CD8-positive, alpha-beta memory T cell (primary cell): ENCODE measurements at places on chromosomes 6 and 20.

DNA sequence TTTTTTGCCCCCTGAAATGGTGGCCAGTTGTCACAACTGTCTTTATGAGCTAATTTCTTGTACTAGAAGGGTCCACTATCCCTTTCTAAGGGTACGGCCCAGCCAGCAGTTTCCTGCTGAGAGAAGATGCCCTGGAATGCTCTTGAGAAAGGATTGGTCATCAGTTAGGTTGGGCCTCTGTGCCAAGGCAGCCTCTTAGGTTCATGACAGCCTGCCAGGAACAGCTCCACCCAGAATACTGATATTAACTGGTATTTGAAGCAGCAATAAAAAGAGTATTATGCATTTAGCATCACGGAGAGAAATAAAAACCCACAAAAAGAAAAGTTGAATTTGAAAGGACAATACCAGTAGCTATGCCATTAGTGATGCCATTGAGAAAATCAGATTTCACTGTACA lies 9.0 kb upstream of the HINT3 start:
- no peaks in the 10 kb centered on the region for H3K4me1 ChIP-seq
- H3K36me3 ChIP-seq, result no peaks in the 10 kb centered on the region
- H3K4me3 ChIP-seq, result no peak overlapping the region

DNA sequence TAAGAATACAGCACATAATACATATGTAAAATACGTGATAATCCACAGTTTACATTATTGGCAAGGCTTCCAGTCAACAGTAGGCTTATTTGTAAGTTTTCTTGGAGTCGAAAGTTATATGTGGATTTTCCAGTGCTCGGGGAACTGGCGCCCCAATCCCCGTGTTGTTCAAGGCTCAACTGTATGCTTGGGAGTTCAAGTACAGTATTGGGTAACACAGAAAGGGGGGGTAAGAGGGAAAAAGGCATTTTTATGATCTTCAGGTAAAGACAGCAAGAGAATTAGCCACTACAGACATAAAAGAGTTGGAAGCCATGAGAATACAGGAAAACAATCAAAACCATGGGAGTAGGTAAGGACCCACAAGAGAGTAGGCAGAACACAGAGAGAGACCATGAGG lies 16.4 kb downstream of the PSMB1 start:
- H3K4me1 ChIP-seq, result no peaks in the 10 kb centered on the region
- peaks cover 75% of the 10 kb centered on the region for H3K36me3 ChIP-seq
- no peak overlapping the region for H3K27ac ChIP-seq
- DNase-seq, result no peak
- H3K27me3 ChIP-seq, result no peaks in the 10 kb centered on the region

GRCh38 chr6:53679446-53679933 lies 13.9 kb upstream of the KLHL31 start:
- H3K27me3 ChIP-seq, result no peaks in the 10 kb centered on the region
- no peaks in the 10 kb centered on the region for H3K36me3 ChIP-seq
- DNase-seq, result no peak
- no peaks in the 10 kb centered on the region for H3K4me1 ChIP-seq

DNA sequence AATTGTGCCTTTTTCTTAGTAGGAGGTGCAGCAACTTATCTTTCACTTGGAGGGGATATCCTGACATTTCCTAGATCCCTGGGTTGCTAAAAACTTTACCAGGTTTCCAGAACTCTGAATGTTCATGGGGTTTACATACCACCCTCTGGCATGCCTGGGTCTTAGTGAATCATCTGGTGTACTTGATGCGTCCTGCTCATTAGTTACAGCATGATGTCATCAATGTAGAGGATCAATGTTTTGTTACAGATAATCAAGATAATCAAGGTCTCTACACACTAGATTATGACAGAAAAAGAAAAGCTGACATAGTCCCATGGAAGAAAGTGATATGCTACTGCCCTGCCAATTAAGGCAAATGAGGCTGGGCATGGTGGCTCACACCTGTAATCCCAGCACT lies 27.0 kb downstream of the FITM2 start:
- no peak overlapping the region for H3K27ac ChIP-seq
- no peak for DNase-seq
- H3K36me3 ChIP-seq, result no peaks in the 10 kb centered on the region
- H3K4me3 ChIP-seq, result no peak overlapping the region

GRCh38 chr6:14671261-14671681 lies 553.7 kb downstream of the CD83 start:
- DNase-seq, result no peak
- H3K27me3 ChIP-seq, result no peaks in the 10 kb centered on the region
- no peaks in the 10 kb centered on the region for H3K4me1 ChIP-seq
- no peak overlapping the region for H3K4me3 ChIP-seq
- H3K36me3 ChIP-seq, result no peaks in the 10 kb centered on the region

GRCh38 chr6:127073222-127073621 lies 45.2 kb upstream of the RSPO3 start:
- no peaks in the 10 kb centered on the region for H3K4me1 ChIP-seq
- no peak for DNase-seq
- H3K27me3 ChIP-seq, result no peaks in the 10 kb centered on the region
- no peaks in the 10 kb centered on the region for H3K36me3 ChIP-seq

DNA sequence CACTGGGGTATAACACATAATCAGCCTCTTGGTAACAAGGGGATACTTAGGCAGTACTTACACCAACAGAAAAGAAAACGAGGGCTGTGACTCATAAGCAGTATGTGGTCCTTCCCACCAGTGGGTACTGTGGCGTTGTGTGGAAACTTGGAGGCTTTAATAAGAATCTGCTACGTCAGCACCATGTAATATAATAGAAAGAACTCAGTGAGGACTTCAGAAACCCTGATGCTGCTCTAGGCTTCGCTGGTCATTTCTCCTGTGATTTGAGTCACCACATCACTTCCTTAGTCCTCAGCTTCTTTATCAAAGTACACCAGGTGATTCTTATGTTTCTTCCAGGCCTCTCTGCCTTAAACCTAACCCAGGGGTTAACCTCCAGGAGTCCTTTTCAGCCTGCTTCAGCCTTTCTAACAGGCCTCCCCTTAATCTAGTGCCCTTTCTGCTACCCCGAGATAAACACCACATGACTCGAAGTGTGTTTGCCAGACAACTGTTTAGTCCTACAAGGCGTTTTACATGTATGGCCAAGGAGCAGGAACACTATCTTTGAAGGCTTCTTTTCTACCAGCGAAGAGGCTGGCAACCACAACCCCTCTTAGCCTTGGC lies 68.5 kb downstream of the FYN start:
- no peaks in the 10 kb centered on the region for H3K36me3 ChIP-seq
- H3K4me1 ChIP-seq, result peaks cover 70% of the 10 kb centered on the region
- H3K4me3 ChIP-seq, result no peak overlapping the region
- H3K27ac ChIP-seq, result peak overlapping the region; percentile 49

- H3K36me3 ChIP-seq, result no peaks in the 10 kb centered on the region
- DNase-seq, result no peak
- H3K27ac ChIP-seq, result no peak overlapping the region
- peaks cover 9% of the 10 kb centered on the region for H3K4me1 ChIP-seq
These were observed 4.2 kb upstream of the TFAP2A start for GRCh38 chr6:10418862-10419748.

- no peaks in the 10 kb centered on the region for H3K27me3 ChIP-seq
- no peak for DNase-seq
- H3K4me3 ChIP-seq, result no peak overlapping the region
- H3K27ac ChIP-seq, result no peak overlapping the region
- no peaks in the 10 kb centered on the region for H3K4me1 ChIP-seq
These were observed 11.9 kb downstream of the FAM184A start for GRCh38 chr6:119066517-119066916.

GRCh38 chr6:137430954-137431353 lies 63.2 kb downstream of the OLIG3 start:
- H3K4me3 ChIP-seq, result no peak overlapping the region
- no peak overlapping the region for H3K27ac ChIP-seq
- no peaks in the 10 kb centered on the region for H3K27me3 ChIP-seq
- no peaks in the 10 kb centered on the region for H3K4me1 ChIP-seq
- DNase-seq, result no peak

- no peak overlapping the region for H3K27ac ChIP-seq
- peaks cover 7% of the 10 kb centered on the region for H3K4me1 ChIP-seq
- no peak for DNase-seq
- H3K36me3 ChIP-seq, result peaks cover 4% of the 10 kb centered on the region
- H3K27me3 ChIP-seq, result no peaks in the 10 kb centered on the region
These were observed 27.9 kb downstream of the MANBAL start for GRCh38 chr20:37317316-37317715.

- H3K27me3 ChIP-seq, result no peaks in the 10 kb centered on the region
- no peaks in the 10 kb centered on the region for H3K4me1 ChIP-seq
- no peak overlapping the region for H3K27ac ChIP-seq
- no peak overlapping the region for H3K4me3 ChIP-seq
- DNase-seq, result no peak
These were observed 28.1 kb upstream of the BMP7 start for GRCh38 chr20:57294550-57294949.

- DNase-seq, result no peak
- peaks cover 9% of the 10 kb centered on the region for H3K36me3 ChIP-seq
- no peak overlapping the region for H3K4me3 ChIP-seq
- H3K4me1 ChIP-seq, result peaks cover 75% of the 10 kb centered on the region
- no peaks in the 10 kb centered on the region for H3K27me3 ChIP-seq
- H3K27ac ChIP-seq, result no peak overlapping the region
These were observed 4.4 kb downstream of the APMAP start for GRCh38 chr20:24987873-24988835.

- H3K36me3 ChIP-seq, result no peaks in the 10 kb centered on the region
- H3K4me3 ChIP-seq, result no peak overlapping the region
- H3K27me3 ChIP-seq, result no peaks in the 10 kb centered on the region
- no peaks in the 10 kb centered on the region for H3K4me1 ChIP-seq
- H3K27ac ChIP-seq, result no peak overlapping the region
- no peak for DNase-seq
These were observed 1.7 kb upstream of the CNKSR3 start for GRCh38 chr6:154512201-154512600.

GRCh38 chr20:58549231-58550209 lies 34.3 kb upstream of the APCDD1L start:
- H3K36me3 ChIP-seq, result no peaks in the 10 kb centered on the region
- H3K4me3 ChIP-seq, result no peak overlapping the region
- no peak for DNase-seq
- H3K27me3 ChIP-seq, result no peaks in the 10 kb centered on the region
- no peak overlapping the region for H3K27ac ChIP-seq

- H3K27ac ChIP-seq, result peak overlapping the region; percentile 29
- DNase-seq, result no peak
- no peaks in the 10 kb centered on the region for H3K36me3 ChIP-seq
These were observed 24.9 kb upstream of the ITCH start for GRCh38 chr20:34337982-34338726.

GRCh38 chr6:56551409-56552120 lies 91.1 kb downstream of the DST start:
- no peaks in the 10 kb centered on the region for H3K36me3 ChIP-seq
- H3K27me3 ChIP-seq, result no peaks in the 10 kb centered on the region
- no peaks in the 10 kb centered on the region for H3K4me1 ChIP-seq
- no peak overlapping the region for H3K27ac ChIP-seq
- no peak overlapping the region for H3K4me3 ChIP-seq

GRCh38 chr6:128249429-128249828 lies 271.0 kb downstream of the PTPRK start:
- no peaks in the 10 kb centered on the region for H3K27me3 ChIP-seq
- H3K4me1 ChIP-seq, result no peaks in the 10 kb centered on the region
- H3K4me3 ChIP-seq, result no peak overlapping the region
- no peaks in the 10 kb centered on the region for H3K36me3 ChIP-seq
- H3K27ac ChIP-seq, result no peak overlapping the region
- no peak for DNase-seq

DNA sequence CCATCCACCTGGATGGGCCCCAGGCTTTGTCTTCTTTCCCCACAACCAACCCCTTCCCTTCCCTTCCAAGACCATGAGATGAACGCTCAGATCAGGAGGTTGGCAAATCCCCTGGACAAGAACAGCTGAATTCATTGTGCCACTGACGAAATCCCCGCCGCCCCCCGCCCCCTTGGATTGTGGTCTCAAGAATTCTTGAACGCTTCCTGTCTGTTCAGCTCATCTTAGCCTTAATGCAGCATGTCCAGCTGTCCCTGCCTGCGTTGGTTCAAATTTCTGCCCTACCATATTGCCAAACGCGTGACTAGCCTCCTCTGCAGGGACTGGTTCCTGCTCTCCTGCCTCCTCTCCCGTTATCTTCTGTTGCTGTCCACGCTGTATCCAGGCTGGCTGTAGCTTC lies 133.2 kb downstream of the CDH4 start:
- H3K27me3 ChIP-seq, result no peaks in the 10 kb centered on the region
- H3K27ac ChIP-seq, result no peak overlapping the region
- no peak for DNase-seq
- no peaks in the 10 kb centered on the region for H3K4me1 ChIP-seq
- no peak overlapping the region for H3K4me3 ChIP-seq

GRCh38 chr20:5539691-5540090 lies 210.5 kb upstream of the SHLD1 start:
- DNase-seq, result no peak
- H3K27ac ChIP-seq, result no peak overlapping the region
- no peak overlapping the region for H3K4me3 ChIP-seq
- H3K4me1 ChIP-seq, result no peaks in the 10 kb centered on the region

DNA sequence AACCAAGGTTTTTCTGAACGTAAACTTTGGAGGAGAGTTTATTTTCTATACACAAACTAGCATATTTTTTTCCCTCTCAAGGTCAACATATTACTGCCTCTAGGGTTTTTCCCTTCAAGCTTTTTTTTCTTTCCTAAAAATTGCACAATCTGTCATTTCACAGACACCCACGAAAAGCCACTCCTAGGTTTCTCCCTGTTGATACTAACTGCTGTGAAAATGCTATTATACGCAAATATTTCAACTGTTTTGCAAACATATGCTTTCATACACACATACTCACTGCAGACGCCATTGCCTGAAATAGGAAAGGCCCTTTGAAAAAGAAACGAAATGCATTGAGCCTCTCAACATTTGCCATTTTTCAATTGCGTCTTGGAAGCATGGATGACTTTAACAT lies 333.0 kb downstream of the CD83 start:
- H3K27ac ChIP-seq, result no peak overlapping the region
- H3K4me1 ChIP-seq, result peaks cover 44% of the 10 kb centered on the region
- no peak overlapping the region for H3K4me3 ChIP-seq
- H3K27me3 ChIP-seq, result no peaks in the 10 kb centered on the region
- H3K36me3 ChIP-seq, result no peaks in the 10 kb centered on the region

DNA sequence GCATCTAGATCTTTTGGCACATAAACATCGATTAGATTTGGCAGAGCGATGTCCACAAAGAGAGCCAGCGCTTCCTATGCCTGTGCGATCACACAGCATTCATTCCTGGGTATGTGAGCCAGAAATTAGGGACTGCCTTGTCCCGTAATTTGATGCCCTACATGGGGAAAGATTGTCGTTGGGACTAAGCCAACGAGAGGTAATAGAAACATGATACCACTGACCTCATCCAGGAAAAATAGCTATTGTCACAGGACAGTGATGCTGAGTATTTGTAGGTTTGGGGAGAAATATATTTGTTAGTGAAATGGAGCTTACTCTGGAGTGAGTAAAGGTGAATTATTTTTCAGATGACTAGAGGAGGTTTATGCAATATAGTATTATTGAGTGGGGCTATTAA lies 154.0 kb downstream of the TSHZ2 start:
- H3K36me3 ChIP-seq, result no peaks in the 10 kb centered on the region
- peaks cover 4% of the 10 kb centered on the region for H3K4me1 ChIP-seq
- no peak overlapping the region for H3K4me3 ChIP-seq
- H3K27ac ChIP-seq, result no peak overlapping the region
- no peak for DNase-seq
- H3K27me3 ChIP-seq, result no peaks in the 10 kb centered on the region
